ENCODE measurements at places on chromosomes 6 and 20.
A peak's percentile ranks its signal among the peaks of the same experiment; 100 is the strongest.

- DNase-seq: no peak
These were observed 153.0 kb downstream of the BCAS1 start for GRCh38 chr20:53917145-53918019.

DNA sequence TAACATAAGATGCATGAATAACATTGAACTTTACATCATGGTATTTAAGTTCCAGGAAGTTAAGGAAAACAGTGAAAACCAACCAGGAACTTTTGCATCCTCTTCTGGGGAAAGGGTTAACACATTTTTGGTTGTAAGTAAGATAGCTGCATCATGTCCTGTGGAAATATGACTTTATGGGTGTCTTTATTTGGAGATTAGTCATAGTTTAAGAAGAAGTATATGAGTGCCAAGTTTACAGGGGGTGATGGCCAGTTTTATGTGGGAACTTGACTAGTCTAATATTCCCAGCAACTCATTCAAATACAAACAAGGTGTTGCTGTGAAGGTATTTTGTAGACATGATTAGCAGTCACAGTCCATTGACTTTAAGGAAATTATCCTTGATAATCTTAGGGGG is 78.0 kb downstream of the PDE10A start:
- no peak for DNase-seq

DNA sequence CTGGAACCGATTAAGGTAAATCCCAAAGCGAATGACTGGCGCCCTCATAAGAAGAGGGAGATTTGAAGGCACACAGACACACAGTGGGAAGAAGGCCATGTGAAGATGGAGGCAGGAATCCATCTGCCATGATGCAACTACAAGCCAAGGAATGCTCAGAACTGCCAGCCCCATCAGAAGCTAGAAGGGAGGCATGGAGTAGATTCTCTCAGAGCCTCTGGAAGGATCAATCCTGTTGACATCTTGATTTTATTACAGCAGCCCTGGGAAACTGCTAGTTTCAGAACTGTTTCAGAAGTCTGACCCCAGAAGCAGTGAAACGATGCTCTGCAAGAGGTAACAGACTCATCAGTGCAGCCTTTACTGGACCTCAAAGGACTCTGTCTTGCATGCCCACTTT is 103.5 kb upstream of the GPR6 start:
- DNase-seq: no peak

GRCh38 chr6:163165155-163165910 is 249.2 kb upstream of the QKI start:
- no peak for DNase-seq

DNA sequence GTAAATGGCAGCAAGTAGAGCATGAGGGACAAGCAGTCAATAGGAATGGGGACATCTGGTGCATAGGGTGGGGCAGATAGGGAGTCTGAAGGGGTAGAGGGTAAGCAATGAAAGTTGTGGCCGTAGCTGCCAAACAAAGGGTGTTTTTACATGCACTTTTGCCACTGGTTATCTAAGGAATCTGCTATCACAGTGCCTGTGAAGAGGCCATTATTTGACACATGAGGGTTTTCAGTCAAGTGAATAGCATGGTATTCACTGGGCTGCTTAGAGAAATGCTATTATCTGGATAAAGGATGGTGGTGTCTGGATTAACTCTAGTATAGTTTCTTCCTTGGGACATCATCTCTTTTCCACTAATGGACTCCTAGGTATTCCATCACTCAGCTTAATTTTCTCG is 118.2 kb downstream of the CARMIL1 start:
- no peak for DNase-seq

GRCh38 chr6:129709769-129710449 is at the start of gene ARHGAP18:
ARHGAP18 (minus strand) TSS chr6:129710177; CDS start chr6:129710136, 41 bp downstream.
- peak; percentile 65 for DNase-seq

GRCh38 chr6:16676978-16677377 is 84.3 kb downstream of the ATXN1 start:
- DNase-seq: no peak

DNA sequence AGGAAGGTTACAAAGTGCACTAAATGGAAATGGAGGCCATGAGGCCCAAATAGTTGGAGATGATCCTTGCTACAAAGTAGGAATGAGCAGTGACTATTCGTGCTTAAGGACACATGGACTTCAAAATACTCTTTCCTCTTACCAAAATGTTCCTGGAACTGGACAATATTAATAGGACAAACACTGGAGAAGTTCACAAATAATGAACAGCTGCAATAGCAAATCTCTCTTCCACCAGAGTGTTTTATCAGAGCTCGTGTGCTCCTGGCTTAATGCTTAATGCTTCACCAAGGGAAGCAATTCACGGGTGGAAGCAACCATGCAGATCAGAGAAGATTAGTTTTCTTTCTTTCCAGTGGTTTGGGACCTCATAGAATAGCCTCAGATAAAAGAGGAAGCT is 435.4 kb downstream of the BCKDHB start:
- no peak for DNase-seq

DNA sequence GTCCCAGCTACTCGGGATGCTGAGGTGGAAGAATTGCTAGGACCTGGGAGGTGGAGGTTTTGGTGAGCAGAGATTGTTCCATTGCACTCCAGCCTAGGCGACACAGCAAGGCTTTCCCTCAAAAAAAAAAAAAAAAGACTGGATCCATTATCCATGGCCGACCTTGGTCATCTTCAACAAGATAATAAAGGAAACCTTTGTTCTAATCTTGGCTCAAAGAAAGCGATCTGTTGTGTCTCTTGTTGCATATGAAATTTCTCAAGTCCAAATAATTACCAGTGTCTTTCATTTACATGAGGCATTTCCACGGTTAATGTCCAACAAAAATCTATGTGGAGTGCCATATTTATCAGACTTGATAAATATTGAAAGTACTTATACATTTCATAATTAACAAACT is 23.7 kb upstream of the KIF16B start:
- no peak for DNase-seq

DNA sequence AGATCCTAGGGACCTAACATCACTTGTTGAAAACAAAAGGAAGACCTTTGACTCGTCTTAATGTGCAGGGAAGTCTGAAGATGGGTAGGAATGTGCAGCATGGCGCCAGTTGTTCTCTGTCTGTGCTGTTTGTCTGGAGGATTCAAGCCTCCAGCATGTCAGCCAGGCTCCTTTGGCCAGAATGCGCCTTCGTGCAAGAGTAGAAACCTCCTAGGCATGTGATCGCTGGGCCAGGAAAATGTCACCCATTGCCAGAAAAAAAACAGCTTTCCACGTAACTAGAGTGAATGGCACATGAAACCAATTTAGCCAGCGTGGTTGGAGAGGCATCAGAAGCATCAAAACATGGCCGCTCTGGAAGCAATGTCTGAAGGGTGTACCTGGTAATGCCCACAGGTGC is 132.7 kb downstream of the EDN1 start:
- DNase-seq: no peak

- DNase-seq: no peak
These were observed 256.8 kb downstream of the PHACTR1 start for GRCh38 chr6:12973386-12973785.

- DNase-seq: no peak
These were observed 7.5 kb downstream of the SYCP2 start for GRCh38 chr20:59925899-59926298.

- no peak for DNase-seq
These were observed 60.2 kb downstream of the NOL4L start for GRCh38 chr20:32524829-32525501.

DNA sequence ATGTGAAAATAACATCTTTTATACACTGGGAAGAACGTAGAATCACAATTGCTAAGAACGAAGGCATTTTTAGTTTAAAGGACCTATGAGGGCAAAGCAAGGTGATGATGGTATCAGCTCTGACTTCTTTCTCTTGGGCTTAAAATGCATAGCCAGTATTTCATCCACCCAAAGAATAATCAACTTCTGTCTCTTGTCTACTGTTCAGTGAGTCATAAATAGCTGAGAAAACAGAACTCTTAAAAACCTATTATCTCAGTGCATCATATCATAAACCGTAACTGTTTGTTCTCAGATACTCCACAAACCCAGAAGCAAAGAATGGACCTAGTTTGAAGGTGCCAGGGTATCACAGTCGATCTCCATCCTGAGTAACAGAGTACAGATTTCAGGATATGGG is 5.2 kb downstream of the PHF10 start:
- DNase-seq: no peak

DNA sequence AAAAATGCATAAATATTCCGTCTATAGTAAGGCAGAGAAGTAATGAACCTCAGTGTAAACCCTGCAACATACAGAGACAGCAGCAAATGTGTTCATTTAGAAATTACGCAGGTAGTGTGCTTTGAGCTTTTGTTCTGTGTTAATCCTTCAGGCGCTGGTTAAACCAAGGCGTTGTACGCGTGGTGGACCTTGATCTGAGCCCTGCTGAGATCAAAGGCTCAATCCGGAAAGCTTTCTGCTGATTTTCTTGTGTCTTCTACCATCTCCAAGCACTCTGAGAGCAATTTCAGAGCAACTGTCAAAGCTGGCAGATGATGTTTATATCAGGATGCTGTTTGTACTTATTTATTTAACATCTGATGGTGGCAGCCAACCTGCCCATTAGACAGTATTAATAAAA is 382.8 kb downstream of the CDH26 start:
- DNase-seq: no peak

- no peak for DNase-seq
These were observed 195.5 kb downstream of the EPM2A start for GRCh38 chr6:145539831-145540230.

GRCh38 chr20:6395695-6396094 is 272.9 kb upstream of the FERMT1 start:
- no peak for DNase-seq

DNA sequence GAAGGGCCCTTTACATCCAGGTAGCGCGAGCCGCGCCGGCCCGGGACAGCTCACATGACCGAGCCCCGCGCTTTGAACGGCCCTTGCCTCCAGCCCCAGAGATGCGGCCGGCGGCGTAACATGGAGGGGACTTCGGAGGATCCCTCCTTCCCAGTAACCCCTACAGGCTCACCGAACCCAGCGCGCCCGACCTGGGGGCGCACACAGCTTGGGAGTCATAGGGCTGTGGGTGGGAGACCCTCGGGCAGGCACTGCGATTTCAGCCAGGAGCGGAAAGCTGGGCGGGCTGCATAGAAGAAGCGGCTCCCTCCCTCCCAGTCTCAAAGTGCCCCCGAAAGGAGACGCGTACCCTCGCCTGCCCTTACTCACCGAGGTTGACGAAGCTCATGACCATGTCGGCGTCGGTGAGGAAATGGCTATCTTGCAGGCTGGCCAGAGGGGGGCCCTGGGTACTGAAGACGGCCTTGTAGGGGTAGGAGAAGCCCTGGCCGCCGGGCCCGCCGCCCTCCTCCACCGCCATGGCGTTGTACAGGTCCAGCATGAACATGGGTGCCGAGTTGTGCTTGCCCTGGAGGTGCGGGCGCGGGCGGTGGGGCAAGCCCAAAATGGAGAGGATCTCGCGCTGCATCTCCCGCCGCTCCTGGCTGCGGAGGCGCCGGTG is 975 bp downstream of the BMP7 start:
- DNase-seq: no peak

GRCh38 chr6:12890171-12890790 is 173.7 kb downstream of the PHACTR1 start:
- DNase-seq: no peak

DNA sequence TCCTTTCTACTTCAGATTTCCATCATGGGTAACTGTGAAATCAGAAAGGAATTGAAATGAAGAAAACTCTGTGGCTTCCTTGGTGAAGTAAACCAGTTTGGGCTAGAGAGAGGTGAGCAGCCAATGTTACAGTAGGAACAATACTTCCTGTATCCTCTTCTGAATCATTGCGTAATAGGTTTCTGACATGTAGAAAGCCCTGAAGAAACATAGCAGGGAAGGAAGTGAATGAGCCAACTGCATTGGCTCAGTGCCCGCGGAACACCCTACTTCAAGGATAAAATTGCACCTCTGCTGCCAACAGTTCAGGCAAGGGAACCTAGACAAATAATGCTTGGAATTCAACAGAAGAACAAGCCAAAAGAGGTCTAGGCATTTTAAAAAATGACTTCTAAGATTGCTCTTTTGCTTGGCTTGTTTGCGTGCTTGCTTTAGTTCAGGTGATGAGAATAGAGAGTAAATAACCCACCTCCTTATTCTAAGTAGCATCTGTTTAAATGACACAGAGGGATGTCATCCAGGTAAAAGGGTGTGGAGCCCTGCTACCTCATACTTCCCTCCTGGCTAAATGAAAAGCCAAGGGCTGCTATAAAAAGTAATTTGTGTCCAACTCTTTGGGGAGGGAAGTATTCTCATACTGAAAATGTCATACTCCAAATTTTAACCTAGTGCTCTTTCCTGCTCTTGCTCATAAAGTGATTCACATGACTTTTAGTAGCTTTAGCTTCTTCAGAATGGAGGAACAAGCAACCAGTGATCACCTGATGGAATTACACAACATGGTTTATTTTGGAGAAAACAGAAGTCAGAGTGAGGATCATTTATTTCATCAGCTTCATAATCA is 30.0 kb upstream of the AKIRIN2 start:
- DNase-seq: no peak

- DNase-seq: no peak
These were observed 38.6 kb downstream of the ZHX3 start for GRCh38 chr20:41278936-41279335.

GRCh38 chr6:103507052-103507451 is 1352.7 kb downstream of the HACE1 start:
- DNase-seq: no peak

- no peak for DNase-seq
These were observed 50.0 kb downstream of the CDKAL1 start for GRCh38 chr6:20584100-20584731.

- DNase-seq: no peak
These were observed 365.4 kb downstream of the TFAP2B start for GRCh38 chr6:51184046-51184445.

DNA sequence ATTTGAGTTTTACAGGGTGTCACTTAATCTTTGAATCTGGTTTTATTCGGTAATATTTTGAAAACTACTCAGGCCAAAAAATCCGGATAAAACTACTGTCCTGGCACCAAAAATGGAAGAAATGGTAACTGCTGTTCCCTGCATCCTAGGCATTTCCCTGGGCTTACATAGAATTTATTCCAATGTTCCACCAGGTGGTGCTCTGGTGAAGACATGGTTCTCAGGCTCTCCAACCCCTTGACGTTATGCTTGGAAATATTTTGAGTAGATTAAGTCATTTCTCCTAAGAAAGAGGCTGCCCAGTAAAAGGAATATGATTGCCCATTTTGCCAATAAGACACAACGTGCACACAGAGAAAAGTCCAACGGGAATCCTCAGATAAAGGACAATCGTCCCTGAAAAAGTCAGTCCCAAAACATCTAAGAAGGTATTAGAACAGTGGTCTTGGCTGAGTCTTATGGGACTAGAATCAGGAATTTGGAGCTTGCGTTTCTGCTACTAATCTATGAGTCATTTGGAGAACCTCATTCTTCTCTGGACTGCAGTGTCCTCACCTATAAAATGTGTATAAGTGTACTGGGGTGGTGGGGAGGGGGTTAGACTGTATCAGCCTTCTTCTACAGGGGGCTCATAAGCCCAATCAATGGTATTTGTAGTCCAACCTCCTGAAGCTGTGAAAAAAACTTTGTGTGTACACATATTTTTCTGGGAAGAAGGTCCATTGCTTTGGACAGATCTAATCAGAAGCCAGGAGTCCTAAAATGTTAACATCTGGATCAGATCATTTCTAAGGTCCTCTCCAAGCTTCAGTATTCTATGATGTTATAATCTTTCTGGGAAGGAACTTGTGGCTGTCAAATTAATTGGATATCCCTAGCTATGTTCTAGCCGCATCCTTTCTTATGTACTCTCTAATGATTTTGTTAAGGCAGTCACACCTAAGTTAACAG is 131.0 kb upstream of the BMP2 start:
- DNase-seq: no peak

GRCh38 chr6:132279592-132280139 is 121.6 kb downstream of the MOXD1 start:
- DNase-seq: peak; percentile 38
